Adipose tissue (tissue), 3 donors: ENCODE measurements at places on chromosomes 7 and 10. TPM values are rescaled to one million over a fixed set of nuclear protein-coding genes. Genes with fewer than 3 reads are reported as not detected.

The CDNF gene
- 2.9 TPM for polyA plus RNA-seq

The BUD23 gene
- polyA plus RNA-seq: 65.8 TPM

The GRID2IP gene
- polyA plus RNA-seq: 0.11 TPM

The TMEM176A gene
- 60.4 TPM for polyA plus RNA-seq

The NFE2L3 gene
- polyA plus RNA-seq: 1.3 TPM

The FLNC gene
- 7.3 TPM for polyA plus RNA-seq

The FAM25C gene
- not detected for polyA plus RNA-seq

The ANXA8L1 gene
- 0.15 TPM for polyA plus RNA-seq

The GIMAP4 gene
- polyA plus RNA-seq: 31.1 TPM

The DYDC2 gene
- not detected for polyA plus RNA-seq

The RPEL1 gene
- not detected for polyA plus RNA-seq

The NPY gene
- polyA plus RNA-seq: 4.7 TPM

The DLD gene
- polyA plus RNA-seq: 44.5 TPM

The PDE1C gene
- polyA plus RNA-seq: 3.1 TPM

The FBXO24 gene
- 0.52 TPM for polyA plus RNA-seq

The DKK1 gene
- 8.0 TPM for polyA plus RNA-seq

The ZNF467 gene
- polyA plus RNA-seq: 16.9 TPM

The C7orf33 gene
- not detected for polyA plus RNA-seq

The GNAI1 gene
- 6.1 TPM for polyA plus RNA-seq

The PRKAR2B gene
- polyA plus RNA-seq: 38.9 TPM

The TMEM140 gene
- polyA plus RNA-seq: 6.2 TPM

The OR2A7 gene
- 1.2 TPM for polyA plus RNA-seq
